A172 (cell line): ENCODE measurements at places on chromosomes 4 and X. TPM values are rescaled to one million over a fixed set of nuclear protein-coding genes. Genes with fewer than 3 reads are reported as not detected.

DNA sequence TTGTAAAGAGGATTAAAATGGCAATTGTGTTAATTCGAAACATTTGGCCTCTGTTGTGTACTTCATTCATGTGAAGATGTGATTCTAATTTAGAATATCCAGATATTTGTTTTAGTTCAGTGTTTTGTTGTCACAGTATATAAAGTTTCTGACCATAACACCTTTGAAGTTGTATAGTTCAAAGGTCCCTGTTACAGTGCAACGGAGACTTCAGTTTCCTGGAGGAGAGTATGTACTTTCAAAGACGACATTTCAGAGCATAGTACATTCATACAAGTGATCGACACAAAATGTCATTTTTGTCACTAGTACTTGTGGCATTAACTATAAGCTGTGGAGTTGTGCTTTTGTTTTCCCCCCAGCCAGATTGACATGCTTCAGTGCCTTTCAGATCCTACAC lies 372.8 kb upstream of the MAGEB2 start:
- no peak for DNase-seq

Gene TMPRSS11D
- not detected in 2 replicates for total RNA-seq

- no peak for DNase-seq
Measured at GRCh38 chrX:338281-338835, 19.8 kb upstream of the GTPBP6 start.

GRCh38 chr4:71187404-71188155 lies 151.2 kb upstream of the SLC4A4 start:
- DNase-seq: no peak

DNA sequence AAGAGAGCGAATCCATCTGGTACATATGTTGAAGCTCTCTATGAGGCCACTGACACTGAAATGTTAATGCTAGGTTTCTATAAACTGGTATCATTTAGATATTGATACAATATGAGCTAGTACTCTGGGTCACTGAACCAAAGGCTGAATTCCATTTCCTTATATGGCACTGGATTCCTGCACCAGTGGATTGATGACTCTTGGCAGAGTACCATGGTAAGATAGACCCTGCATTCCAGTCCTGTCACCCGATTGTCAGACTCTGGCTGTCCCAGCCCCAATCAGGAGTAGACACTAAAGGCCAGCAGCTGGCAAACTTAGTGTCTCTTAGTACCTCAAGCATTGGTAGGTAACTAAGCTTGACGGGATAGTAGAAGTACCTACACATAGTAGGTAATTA lies 44.0 kb upstream of the EOLA2 start:
- DNase-seq: no peak

Gene ZXDA
- 4.0 and 5.7 TPM in 2 replicates for total RNA-seq

Gene RGN
- not detected in 2 replicates for total RNA-seq

GRCh38 chr4:13559413-13559812 lies 15.1 kb upstream of the NKX3-2 start:
- DNase-seq: peak; percentile 92

Gene SSX3
- not detected in 2 replicates for total RNA-seq

DNA sequence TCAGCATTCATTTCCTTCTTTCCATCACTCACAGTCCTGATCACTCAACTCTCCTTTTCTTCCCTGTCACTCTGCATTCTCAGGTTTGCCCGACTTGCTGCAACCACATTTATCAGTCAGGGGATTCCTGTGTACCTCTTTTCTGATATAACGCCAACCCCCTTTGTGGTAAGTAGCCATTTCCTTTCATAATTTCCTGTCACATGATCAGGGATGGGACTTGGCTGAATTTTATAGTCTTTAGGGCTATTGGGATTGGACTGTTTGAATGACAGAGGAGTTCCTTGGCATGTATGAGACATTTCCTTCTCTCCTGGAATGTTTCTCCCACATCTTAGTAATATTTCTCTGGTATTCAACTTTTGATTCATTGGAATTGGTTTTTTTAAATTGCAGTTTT lies 11.0 kb downstream of the PGM2 start:
- DNase-seq: peak; percentile 89

GRCh38 chr4:138946306-138946705 lies 69.3 kb upstream of the NOCT start:
- DNase-seq: no peak

DNA sequence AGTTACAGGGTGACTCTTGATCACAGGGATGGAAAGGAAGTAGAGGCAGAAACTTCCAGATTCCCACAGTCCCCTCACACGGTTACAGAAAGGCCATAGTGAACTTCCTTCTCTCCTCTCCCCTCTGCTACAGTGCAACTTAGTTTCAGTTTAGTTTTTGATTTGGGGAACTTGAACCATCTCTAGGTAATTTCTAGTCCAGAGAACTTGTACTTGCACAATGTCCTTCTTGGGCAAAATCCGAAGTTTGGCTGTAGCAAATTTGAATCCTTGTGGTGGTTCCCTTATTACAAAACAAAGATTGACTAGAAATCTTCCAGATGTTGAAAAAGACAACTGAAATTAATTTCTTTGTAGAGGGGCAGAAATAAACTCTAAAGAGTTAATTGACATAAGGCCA lies 1.2 kb upstream of the BLTP1 start:
- DNase-seq: no peak

DNA sequence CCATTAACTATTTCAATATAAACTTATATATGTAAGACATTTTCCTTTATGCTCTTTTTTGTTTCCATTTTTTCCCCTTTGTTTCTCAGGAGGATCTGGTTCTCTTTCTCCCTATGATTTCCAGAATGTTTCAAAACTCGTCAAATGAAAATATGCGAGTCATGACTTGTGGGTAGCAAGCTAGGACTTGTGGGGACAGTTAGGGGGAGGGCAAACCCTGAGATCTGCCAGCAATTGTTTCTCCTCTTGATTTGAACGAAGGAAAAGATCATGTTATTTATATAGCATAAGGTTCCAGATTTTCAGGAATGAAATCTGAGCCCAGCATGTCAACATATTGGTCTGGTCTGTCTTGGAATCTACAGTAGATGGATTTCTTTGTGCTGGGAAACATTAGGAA lies 28.9 kb upstream of the GPC4 start:
- no peak for DNase-seq

GRCh38 chr4:41715155-41715554 lies 33.4 kb downstream of the PHOX2B start:
- DNase-seq: no peak
